Brain microvascular endothelial cell (primary cell): ENCODE measurements at places on chromosomes 12 and 14.

- no peak for DNase-seq
These were observed 3.0 kb downstream of the FOS start for GRCh38 chr14:75281654-75282019.

- peak; percentile 65 for DNase-seq
These were observed 16.7 kb downstream of the HRK start for GRCh38 chr12:116864371-116865160.

- DNase-seq: no peak
These were observed 85.4 kb downstream of the KCNMB4 start for GRCh38 chr12:70451528-70451927.

DNA sequence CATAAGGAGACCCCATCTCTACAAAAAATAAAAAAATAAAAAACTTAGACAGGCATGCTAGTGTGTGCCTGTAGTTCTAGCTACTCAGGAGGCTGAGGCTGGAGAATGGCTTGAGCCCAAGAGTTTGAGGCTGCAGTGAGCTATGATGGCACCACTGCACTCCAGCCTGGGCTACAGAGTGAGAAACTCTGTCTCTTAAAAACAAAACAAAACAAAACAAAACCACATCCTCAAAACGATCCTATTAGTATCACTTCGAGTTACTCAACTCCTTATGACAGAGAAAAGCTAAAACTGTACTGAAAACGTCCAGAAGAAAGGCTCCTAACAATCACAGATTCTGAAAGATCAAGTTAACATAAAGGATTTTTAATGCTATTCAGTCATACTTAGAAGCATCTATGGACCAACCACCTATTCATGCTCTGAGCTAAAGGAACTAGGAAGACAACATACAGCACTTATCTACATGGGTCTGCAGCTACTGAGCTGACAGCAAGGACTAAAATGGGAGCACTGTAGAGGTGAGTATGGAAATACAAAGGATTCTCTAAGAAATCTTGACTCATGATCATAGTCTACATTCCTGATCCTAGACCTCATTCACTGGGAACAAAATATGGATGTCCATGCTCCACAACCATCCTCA, 75.3 kb upstream of the DUSP6 start:
- DNase-seq: peak; percentile 7

DNA sequence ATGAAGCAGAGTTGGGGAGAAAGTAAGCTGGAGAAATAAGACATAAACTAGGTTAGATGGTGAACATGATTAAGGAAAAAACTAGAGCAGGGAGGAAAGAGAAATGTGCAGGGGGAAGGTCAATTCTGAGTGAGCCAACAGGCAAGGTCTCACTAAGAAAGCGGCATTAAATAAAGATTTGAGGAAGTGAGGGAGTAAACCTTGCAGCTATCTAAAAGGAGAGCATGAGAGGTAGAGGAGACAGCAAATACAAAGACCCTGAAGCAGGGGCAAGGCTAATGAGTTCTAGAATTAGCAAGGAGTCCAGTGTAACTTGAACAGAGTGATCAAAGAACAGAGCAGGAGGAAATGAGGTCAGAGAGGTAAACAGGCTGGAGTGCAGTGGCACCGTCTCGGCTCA, 4.4 kb upstream of the SOCS2 start:
- DNase-seq: no peak

- DNase-seq: no peak
These were observed 16.6 kb upstream of the TCP11L2 start for GRCh38 chr12:106285982-106286381.

- DNase-seq: peak; percentile 25
These were observed 377.8 kb downstream of the DPF3 start for GRCh38 chr14:72515779-72516770.

- no peak for DNase-seq
These were observed 64.0 kb downstream of the OSBPL8 start for GRCh38 chr12:76495556-76495955.

DNA sequence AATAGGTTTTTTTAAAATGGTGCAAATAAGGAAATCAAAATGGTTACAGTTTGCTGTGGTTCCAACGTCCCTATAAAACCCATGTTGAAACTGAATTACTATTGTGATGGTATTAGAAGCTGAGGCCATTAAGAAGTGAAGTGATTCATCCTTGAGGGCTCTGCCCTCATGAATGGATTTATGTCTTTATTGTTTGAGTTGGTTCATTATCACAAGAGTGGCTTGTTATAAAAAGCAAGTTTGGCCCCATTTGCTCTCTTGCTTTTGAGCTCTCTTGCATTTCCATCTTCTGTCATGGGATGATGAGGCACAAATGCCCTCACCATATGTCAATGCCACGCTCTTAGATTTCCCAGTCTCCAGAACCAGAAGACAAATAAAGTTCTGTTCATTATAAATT, 62.3 kb downstream of the PRKD1 start:
- DNase-seq: no peak
